Bronchial epithelial cell (primary cell): ENCODE measurements at places on chromosomes 4 and X. TPM values are rescaled to one million over a fixed set of nuclear protein-coding genes. Genes with fewer than 3 reads are reported as not detected.
A peak's percentile ranks its signal among the peaks of the same experiment; 100 is the strongest.

DNA sequence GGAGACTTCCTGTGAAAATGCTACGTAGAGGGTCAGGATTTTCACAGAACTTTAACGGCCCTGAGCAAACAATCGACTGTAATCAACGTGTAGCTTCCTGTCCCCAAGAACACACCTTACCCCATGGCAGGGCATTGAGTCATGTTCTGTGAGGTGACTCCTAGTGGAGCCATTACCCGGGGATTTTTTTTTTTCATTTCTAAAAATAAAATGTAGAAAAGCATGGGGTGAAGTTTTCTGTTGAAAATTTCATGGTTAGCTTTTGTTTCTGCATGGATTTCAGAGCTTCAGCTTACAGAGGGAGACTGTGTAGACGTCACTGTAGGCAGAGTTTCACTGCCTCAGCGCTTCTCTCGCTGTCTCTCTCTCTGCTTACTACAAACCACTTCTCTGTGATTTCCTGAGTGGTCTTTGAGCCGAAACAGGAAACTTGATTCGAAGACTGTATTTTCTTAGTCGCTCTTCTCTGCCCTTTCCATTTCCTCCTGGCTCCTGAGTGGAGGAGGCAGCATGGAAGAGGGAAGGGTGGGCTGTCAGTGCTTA, 111.7 kb downstream of the NFKB1 start:
- peak; percentile 91 for DNase-seq

SEC24B gene
- 9.2 and 10.0 TPM in 2 replicates for total RNA-seq

TMEM144 gene
- 4.2 and 6.9 TPM in 2 replicates for total RNA-seq

- no peak for DNase-seq
Observed at GRCh38 chrX:13216139-13216538, 103.7 kb downstream of the ATXN3L start.

GRCh38 chr4:90715242-90715641, 588.0 kb downstream of the CCSER1 start:
- DNase-seq: no peak

- DNase-seq: peak; percentile 81
Observed at GRCh38 chr4:177001271-177002175, 208.8 kb upstream of the VEGFC start.

- DNase-seq: no peak
Observed at GRCh38 chr4:6435010-6435409, 37.4 kb downstream of the PPP2R2C start.

GRCh38 chrX:103396186-103396585, 19.8 kb downstream of the BEX3 start:
- DNase-seq: no peak

GRCh38 chr4:180766045-180766444, 1477.2 kb upstream of the TENM3 start:
- no peak for DNase-seq
